ENCODE measurements at places on chromosomes 6 and 20.

- DNase-seq, result no peak
Measured at GRCh38 chr6:89542081-89542857, 96.3 kb downstream of the LYRM2 start.

DNA sequence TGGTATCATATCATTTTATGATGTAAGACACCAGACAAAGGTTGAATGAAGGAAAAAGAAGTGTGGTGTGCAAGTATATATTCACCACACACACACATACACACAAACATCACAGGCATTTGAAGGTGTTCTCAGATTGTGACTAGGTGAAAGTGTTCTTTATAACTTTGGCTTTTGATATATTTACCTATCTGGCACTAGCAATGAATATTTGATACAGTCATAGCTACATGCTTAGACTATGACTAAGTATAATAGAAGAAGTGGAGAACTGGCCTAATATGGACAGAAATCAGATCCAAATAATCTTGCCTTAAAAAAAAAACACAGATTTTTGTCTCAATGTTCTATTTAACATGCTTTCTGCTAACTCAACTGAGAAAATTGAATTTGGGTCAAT is 809.9 kb downstream of the KIF16B start:
- DNase-seq, result no peak

DNA sequence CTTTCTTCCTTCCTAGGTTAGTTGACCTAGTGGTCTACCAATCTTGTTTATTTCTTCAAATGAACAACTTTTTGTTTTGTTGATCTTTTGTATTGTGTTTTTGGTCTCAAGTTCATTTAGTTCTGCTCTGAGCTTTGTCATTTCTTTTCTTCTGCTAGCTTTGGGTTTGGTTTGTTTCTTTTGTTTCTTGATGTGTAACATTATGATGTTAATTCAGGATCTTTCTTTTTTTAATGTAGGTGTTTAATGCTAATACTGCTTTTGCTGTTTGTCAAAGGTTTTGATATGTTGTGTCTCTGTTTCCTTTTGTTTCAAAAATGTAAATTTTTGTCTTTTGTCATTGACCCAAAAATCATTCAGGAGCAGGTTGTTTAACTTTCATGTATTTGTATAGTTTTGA is 65.7 kb downstream of the ZC2HC1B start:
- no peak for DNase-seq

- DNase-seq, result no peak
Measured at GRCh38 chr6:74181471-74181870, 485.5 kb downstream of the CD109 start.

- no peak for DNase-seq
Measured at GRCh38 chr6:167115054-167115453, 7.8 kb upstream of the CCR6 start.

DNA sequence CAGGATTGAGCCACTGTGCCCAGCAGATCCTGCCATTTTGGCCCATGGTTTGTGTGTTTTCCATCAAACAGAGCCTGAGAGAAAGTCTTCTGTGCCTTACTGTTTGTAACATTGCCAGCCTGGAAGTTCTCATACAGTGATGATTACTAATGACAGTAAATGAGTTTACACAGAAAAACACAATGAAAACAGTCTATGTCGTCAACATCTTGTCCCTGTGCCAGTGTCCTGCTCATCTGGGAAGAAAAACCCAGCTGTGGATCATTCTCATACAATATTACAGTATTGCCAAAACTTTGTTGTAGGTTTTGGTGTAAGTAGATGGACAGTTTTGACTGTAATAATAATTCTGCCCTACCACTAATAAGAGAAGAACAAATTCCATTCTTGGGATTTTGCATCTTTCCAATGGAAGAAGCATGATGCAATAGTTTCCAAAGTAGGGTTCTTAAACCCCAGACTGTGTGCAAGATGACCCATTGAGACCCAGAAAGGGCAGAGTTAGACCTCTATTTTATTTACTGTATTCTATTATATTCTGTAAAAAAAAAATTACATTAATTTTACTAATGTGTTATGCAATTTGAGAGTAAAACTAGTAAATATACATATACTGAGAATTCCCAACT is 135.0 kb upstream of the JARID2 start:
- no peak for DNase-seq

DNA sequence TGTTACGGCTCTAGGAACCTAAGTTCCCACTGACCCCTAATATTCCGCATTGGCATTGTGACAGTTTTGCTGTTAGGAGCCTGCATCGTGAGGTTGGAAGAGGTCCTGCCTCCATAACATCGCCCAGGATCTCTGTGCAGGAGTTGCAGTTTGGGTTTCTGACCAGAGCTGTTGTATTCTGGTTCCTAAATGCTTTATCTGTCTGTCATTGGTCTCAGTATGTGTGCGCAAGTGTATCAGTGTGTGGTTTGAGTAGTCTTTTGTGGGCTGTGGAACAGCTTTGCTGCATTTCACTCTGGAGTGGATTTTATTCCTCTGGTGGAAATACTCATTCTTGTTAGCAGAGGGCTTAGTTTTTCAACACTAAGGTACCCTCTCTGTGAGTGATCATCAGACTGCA is 95.6 kb downstream of the CDYL start:
- DNase-seq, result no peak

- DNase-seq, result no peak
Measured at GRCh38 chr20:25285091-25285647, 37.3 kb downstream of the PYGB start.

- peak; percentile 68 for DNase-seq
Measured at GRCh38 chr6:30163090-30163917, at the start of gene TRIM15. Gene TRIM15, plus strand, starts transcription at chr6:30163546. Its CDS starts 139 bp downstream, at chr6:30163685.

GRCh38 chr6:168030908-168031307 is 33.4 kb downstream of the KIF25 start:
- DNase-seq, result no peak

GRCh38 chr6:152124429-152125074 is 317.1 kb downstream of the ESR1 start:
- no peak for DNase-seq

DNA sequence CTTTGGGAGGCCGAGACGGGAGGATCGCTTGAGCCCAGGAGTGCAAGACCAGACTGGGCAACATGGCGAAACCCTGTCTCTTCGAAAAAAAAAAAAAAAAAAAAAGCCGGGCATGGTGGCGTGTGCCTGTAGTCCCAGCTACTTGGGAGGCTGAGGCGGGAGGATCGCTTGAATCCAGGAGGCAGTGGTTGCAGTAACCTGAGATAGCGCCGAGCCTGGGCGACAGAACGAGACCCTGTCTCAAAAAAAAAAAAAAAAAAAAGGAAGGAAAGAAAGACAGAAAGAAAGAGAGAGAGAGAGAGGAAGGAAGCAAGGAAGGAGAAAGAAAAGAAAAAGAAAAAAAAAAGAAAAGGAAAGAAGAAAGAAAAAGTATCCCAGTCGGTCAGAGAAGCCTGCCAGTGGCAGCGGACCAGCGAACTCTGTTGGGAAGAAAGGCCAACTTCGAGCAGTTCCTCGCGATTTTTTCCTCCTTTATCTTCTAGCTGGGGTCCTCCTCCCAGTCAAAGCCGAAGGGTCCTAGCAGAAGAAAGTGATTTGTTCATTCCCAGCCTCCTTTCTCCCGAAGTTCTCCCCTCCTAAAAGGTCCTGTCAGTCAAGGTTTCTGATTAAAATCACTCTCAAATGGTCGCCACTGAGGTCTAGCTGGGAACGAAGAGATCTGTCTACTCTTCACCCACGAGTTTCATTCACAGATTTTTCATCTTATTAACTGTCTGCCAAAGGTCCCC is 2.4 kb upstream of the SYCP2L start:
- DNase-seq, result no peak

DNA sequence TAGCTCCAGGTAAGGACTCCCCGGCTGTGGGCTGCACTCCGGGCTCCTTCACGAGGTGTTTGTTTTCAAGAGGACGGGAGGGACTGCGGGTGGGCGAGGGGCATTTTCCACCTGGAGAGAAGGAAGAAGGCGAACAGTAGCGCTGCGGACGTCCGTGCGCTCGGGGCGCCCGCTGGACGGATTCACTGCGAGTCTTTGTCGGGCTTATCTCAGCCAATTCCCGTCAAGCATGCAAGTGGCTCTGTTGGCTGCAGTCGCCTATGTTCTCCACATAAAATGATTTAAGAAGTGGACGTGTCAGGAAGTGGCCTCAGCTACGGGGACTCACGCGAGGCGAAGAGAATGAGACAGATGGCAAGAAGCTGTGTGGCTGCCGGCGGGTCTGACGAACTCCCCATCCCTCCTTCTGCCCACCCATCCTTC is 332 bp downstream of the GRIK2 start:
- DNase-seq, result no peak

- no peak for DNase-seq
Measured at GRCh38 chr6:52929321-52930164, 20.0 kb upstream of the GSTA3 start.

- no peak for DNase-seq
Measured at GRCh38 chr6:12069891-12070529, 57.9 kb downstream of the HIVEP1 start.

DNA sequence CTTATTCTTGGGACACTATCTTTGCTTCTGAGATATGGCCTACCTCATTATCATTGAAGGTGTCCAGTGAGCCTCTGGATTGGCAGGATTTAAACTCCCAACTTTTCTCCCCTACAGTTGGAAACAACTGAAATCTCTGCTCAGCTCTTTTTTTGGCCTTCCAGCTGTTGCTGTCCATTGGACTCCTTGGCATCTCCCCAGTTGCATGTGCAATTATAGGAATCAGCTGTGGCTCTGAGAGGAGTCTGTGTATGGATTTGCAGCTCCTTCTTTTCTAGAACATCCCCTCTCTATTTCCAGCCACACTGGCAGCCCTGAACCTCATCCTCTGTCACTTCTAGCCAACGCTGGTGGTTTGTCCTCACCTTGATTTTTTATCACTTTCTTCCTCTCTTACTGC is 21.2 kb downstream of the RAB22A start:
- DNase-seq, result no peak

- DNase-seq, result no peak
Measured at GRCh38 chr20:48801197-48801596, 26.6 kb downstream of the PREX1 start.

DNA sequence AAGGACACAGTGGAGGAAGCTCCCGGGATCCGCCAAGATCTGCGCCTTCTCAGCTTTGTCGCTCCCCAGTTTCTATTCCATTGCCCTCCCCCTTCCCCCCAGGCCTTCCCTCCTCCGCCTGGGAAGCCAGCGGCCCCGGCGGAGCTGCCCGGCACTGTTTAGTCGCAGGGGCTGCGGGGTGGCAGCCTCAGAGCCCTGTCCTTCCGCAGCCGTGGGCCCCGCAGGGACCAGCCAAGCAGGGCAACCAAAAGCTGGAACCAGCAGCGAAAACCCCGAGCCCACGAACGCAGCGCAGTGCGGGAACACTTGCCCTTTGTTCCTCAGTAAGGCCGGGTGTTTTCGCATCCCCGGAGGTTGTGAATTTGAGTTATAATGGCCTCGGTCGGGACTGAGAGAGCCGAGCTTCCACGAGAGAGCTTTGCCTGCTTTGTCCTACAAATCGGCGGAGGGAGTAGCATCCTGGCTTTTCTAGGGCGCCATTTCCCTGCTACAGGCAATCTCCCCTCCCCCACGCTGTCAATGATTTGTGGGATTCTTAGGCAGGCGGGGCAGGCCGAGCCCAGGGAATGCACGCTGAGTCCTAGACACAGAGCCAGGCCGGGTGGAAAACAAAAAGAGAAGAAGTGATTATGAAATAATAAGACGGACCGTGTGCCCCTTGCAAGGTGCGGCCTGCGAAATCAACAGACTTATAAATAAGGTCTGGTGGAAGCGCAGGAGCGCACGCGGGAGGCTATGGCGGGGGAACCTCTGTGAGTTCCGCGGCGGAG is 4.0 kb upstream of the TUBB2B start:
- DNase-seq, result no peak

- DNase-seq, result no peak
Measured at GRCh38 chr6:75603106-75603420, 1.4 kb downstream of the SENP6 start.

DNA sequence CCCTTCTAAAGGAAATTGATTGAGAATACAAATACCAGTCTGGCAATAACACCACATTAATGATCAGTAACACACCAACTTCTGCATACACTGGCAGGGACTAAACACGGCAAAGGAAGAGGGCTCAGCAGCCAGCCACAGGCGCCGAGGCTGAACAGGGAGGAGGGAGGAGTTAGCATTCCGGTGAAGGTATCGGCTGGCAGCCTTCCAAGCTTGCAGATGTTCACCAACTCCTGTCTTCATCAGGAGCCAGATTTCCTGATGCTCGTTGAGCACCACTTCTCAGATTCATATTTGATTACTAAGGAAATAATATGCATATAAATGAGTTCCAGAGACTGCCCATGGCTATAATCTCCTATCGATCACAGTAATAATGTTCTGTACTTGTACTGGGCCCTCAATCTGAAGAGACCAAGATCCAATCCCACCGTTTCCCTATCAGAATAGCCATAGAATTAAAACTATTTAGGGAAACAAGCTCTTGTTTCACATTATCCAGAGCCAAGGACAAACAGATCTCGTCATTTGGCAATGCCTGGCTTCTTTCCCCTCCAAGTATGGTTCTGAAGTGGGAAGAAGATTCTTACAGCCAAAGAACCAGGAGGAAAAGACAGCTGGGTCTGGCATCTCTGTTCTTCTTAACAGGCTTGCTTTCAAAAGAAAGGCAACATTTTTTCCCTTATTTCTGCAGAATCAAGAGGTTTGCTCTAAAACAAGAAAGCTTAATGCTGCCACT is 42.2 kb downstream of the GFOD1 start:
- no peak for DNase-seq

GRCh38 chr6:158109748-158110147 is 58.3 kb downstream of the SERAC1 start:
- no peak for DNase-seq

DNA sequence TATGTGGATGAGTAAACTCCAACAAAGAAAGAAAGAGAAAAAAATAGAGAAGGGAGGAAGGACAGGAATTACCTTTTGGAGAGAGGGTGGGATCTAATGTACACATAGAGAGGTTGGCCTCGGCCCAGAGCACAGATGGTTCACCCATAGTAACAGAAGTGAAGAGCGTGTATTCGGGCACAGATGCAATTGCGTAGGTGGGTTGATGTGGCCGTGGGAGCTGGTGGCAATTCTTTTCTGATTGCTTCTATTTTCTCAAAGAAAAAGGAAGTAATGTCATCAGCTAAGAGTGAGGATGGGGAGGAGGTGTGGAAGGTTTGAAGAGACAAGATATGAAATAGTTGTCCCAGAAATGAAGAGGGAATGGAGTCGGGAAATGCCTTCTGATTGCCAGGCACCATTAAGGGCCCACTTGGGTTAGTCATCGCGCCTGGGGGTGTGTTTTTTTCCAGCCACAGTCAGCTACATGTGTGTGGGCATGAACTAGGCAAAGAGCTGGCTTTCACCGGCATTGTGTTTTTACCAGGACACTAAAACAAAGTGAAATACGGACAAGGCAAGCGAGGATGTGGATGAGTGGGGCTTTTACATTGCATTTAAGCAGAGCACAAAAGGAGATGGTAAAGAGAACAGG is 158.7 kb downstream of the SYNE1 start:
- no peak for DNase-seq
